ENCODE measurements at places on chromosomes 5 and 9.

GRCh38 chr5:137734962-137735554, 831 bp downstream of the KLHL3 start:
- DNase-seq: no peak

GRCh38 chr9:130042406-130042884, 544 bp downstream of the FNBP1 start:
- no peak for DNase-seq

GRCh38 chr9:125428060-125428901, 166.7 kb downstream of the GAPVD1 start:
- DNase-seq: no peak

- DNase-seq: no peak
Observed at GRCh38 chr9:125455876-125456275, 194.2 kb downstream of the GAPVD1 start.

- DNase-seq: no peak
Observed at GRCh38 chr9:127654619-127655018, 42.5 kb downstream of the STXBP1 start.

DNA sequence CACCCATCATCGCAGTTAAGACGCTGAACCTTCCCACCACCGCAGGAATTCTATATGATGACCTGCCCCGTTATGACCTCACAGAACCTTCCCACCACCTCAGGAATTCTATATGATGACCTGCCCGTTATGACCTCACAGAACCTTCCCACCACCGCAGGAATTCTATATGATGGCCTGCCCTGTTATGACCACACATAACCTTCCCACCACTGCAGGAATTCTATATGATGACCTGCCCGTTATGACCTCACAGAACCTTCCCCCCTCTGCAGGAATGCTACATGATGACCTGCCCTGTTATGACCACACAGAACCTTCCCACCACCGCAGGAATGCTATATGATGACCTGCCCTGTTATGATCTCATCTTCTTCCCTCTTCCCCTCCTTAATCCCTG, 64.3 kb downstream of the IRX1 start:
- DNase-seq: no peak

DNA sequence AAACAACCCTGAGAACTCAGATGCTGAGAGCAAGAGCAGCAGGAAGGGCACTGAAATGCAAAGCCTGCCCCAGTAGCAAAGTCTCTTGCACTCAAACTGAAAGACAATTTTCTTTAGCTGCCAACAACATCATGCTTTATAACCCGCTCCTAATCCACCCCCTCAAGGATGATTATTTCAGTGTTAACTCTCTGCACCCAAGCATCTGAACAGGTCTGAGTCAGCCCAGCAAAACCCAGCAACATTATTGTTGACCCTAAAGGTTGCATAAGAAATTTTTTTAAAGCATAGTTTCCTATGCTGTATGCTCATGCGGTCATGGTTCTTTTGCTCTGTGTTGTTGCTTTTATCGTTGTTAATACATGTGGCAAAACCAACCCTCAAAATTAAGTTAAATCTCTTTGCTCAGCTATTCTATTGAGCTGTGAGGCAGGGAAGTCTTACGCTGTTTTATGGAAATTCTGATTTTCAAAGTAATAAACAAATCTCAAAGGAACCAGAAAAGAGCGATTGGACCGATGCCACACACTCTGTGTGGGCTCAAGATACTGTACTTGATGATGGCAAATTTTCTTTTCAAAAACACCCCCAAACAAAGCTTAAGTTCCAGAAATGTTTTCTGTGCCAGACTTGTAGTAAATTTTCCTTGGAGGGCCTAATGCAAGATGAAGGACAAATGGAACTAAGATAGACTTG, 440.6 kb upstream of the MPDZ start:
- DNase-seq: no peak

- no peak for DNase-seq
Observed at GRCh38 chr9:108874058-108874788, 12.2 kb downstream of the ACTL7A start.
